Stimulated activated CD8-positive, alpha-beta memory T cell treated with anti-CD3 and anti-CD28 coated beads, Interleukin-2, amount 100 ng/mL, for 1 hour (primary cell): ENCODE measurements at places on chromosomes 13 and 19.

DNA sequence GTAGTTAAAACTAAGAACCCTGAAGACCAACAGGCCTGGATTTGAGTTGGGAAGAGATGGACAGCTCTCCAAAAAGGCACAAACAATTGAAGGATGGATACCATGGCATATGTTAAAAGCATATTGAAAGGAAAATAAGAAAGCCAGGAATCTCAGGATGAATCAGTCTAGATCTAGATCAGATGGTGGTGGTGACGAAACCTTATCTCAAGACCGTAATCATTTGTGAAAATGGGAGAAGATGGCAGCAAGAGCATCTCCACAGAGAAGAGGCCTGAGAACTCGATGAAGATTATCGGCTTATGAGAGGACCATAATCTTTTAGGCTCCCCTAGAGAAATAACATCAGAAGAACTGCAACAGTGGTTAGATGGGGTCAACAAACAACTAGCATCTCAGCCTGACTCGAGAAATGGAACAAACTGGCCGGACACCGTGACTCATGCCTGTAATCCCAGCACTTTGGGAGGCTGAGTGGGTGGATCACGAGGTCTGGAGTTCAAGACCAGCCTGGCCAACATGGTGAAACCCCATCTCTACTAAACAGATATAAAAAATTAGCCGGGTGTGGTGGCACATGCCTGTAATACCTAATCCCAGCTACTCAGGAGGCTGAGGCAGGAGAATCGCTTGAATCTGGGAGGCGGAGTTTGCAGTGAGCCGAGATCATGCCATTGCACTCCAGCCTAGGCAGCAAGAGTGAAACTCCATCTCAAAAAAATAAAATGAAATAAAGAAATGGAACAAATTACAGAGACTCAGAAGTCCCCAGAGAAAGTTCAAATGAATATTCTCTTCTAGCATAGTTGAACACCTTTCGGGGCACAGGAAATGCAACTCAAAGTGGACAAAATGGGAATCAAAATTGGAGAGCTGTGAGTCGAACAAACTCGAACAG, 47.6 kb downstream of the FOXO1 start:
- DNase-seq, result no peak

DNA sequence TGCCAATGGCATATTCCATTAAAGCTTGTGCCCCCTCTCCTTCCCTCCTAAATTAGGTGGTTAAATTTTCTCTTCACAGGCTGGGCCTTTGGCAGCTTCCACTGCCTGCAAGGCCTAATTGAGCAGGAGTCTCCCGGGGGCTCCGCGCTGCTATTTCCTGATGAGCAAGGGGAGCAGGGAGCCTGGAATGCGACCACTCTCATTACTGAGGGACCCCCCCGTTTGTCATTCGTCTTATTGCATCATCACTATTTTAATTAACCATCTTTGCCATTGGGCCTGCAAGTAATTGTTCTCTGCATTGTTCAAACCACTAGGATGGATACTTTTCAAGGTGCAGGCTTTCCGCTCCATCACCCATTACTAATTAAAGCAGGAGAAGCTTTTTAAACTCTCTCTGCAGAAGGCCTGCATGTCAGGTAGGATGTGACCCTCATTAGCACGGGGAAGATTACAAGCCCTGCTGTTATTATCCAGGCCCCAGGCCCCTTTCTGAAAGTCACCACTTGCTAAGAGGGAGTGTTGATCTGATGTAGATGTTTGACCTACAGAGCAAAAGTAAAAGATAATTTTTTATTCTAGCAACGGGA, 142.3 kb downstream of the OXGR1 start:
- DNase-seq, result no peak

DNA sequence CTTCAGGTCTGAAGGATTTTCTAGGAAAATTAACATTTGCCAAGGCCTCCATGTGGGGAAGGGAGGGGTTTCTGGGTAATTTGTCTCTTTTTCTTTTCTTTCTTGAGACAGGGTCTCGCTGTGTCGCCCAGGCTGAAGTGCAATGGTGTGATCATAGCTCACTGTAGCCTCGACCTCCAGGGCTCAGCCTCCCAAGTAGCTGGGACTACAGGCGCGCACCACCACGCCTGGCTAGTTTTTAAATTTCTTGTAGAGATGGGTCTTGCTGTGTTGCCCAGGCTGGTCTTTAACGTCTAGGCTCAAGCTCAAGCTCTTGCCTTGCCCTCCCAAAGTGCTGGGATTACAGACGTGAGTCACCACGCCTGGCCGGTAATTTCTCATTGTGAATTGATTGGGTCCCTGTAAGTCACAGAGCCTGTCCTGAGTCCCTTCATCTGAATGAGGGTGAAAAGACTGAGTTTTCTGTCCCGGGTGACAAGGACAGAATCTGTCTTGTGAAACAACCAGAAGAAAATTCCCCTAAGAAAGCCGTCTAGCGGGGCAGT, 10.0 kb upstream of the SPC24 start:
- DNase-seq, result no peak

DNA sequence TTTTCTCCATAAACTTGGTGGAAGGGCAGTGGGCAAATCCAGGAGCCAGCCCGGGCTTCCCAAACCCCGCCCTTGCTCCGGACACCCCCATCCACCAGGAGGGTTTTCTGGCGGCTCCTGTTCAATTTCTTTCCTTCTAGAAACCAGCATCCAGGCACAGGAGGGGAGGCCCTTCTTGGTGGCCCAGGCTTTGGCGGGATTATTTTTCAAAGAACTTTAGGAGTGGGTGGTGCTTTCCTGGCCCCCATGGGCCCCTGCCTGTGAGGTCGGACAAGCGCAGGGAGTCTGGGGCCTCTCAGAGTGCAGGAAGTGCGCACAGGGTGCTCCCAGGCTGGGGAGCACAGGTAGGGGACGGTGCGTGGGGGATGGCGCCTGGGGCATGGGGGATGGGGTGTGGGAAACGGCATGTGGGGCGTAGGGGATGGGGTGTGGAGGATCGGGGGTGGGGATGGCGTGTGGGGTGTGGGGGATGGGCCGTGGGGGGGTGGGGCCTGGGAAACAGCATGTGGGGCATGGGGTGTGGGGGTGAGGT, 396 bp downstream of the F7 start:
- DNase-seq, result no peak

DNA sequence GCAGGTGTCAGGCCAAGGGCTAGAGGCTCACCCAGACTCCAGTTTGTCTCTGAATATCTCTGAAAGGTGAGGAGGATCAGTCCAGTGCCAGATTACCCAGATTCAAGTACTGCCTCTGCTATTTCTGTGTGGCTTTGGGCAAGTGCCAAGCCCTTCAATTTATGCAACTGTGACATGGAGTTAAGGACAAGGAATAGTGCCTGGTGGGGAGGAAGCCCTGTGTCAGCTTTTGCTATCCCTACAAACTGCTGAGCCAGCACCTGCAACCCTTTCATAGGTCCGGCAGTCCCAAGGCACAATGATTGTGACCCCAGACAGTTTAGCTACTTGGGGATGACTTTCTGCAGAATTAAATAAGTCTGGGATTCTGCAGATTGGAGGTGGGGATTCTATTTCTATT, 123.0 kb downstream of the KL start:
- DNase-seq, result no peak

DNA sequence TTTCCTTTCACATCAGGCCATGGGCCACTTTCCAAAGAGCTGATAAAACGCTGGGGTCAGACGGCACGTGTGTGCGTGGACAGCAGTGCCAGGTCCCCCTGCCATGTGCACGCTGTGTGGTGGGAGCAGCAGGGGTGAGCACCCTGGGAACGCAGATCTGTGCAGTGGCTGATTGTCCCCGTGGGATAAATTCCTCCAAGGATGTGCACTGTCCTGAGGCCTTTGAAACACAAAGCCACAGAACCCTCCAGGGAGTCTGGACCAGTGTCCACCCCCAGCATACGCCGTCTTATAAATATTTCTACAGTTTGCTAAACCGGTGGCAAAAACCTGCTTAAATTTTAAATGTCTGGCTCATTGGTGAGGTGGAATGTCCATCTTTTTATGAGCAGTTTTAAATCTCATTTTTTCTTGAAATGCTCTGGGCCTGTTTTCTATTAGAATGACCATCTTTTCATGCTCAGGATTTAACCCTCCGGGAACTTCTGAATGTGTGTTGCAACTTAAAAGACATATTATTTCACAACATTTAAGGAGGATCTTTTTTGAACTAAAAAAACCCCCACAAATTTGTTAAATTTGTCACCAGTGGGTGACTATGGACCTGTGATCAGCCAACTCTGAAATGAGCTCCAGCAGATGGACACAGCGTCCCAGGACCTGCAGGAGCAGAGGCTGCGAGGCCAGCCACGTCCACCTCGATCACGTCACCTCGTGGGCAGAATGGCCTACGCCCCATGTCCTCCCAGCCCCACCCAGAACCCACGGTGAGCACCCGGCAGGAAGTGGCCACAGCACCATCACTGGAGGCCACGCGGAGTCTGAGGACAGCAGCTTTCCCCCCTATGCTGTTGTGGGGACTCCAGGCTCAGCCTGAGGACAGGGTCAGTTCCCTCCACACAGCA, 68.6 kb downstream of the RASA3 start:
- no peak for DNase-seq

- DNase-seq, result no peak
Measured at GRCh38 chr19:40811478-40812341, 12.7 kb downstream of the EGLN2 start.

- DNase-seq, result no peak
Measured at GRCh38 chr13:82165396-82166174, 1716.7 kb downstream of the SLITRK1 start.

DNA sequence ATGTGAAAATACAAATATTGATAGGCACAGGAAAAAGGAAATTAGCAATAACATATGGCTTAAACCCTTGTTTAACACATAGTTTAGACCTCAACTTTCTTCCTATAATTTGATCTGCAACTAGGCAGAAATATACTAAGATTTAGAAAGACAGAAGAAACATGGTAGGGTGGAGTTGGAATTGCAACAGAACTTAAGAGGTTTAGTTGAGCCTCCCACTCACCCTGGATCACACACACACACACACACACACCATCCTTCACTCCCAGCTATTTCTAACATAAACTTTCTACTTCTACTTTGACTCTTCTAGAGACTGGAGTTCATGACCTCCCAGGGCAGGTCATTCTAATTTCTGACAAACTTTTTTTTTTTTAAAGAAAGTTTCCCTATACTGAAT, 47.4 kb downstream of the FLT3 start:
- no peak for DNase-seq

DNA sequence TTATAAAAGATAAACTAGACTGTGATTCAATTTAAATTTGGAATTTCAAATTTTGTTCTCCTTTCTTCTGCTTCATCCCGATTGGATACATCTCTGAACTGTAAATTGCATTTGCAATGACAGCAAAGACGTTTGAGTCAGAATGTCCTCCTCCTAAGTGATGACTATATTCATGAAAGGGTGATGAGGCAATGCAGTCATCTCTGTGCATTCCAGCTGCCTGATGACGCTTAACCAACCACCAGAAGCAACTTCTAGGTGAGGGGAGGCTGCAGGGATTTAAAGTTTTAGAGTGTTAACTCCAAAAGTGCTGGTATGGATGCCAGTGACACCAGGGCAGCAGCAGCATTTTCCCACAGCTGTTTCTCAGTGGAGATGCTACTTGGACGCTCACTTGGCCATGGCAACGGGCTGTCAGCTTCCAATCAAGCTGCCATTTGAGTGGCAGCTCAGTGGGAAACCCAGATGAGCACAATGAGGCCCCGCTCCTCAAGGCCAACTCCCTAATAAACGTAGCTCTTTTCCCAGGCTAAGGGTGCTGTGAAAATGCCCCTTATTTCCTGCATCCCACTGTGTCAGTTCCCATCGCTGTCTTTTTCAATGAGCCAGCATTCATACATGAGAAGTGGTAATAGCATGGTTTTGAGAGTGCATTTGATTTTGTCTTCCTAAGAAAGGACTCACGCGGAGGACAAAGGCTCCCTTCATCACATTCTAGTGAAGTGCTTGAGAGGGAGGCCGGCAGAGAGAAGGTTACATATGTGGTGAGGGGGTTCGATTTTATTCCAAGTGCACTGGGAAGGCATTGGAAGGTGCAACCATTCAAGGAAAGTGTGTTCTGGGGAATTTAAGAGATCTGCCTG, 45.2 kb upstream of the AMER2 start:
- no peak for DNase-seq
